ENCODE measurements at places on chromosomes 12 and 14.
A peak's percentile ranks its signal among the peaks of the same experiment; 100 is the strongest.

GRCh38 chr12:121110211-121110940 lies 22.3 kb upstream of the P2RX7 start:
- peak; percentile 78 for DNase-seq

DNA sequence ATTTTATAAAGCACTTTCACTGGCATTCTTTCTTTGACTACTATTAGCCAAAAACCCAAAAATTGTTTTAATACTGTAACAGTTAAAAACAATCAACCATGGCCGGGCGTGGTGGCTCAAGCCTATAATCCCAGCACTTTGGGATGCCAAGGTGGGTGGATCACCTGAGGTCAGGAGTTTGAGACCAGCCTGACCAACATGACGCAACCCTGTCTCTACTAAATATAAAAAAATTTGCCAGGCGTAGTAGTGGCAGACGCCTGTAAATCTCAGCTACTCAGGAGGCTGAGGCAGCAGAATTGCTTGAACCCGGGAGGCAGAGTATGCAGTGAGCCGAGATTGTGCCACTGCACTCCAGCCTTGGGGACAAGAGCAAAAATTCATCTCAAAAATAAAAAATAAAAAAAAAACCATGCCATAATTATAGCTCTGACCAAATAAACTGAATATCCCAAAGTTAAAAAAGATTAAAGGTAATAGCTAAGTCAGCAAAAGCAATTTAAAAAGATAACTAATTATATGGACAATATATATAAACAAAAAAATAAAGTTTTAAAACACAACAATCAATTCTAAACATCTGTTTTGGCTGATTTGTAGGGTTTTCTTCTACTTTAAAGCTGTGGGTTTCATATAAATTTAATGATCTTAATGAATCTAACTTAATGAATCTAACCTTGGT lies 10.0 kb downstream of the SINHCAF start:
- no peak for DNase-seq

GRCh38 chr12:107760207-107760808 lies 629 bp downstream of the PRDM4 start:
- peak; percentile 6 for DNase-seq

DNA sequence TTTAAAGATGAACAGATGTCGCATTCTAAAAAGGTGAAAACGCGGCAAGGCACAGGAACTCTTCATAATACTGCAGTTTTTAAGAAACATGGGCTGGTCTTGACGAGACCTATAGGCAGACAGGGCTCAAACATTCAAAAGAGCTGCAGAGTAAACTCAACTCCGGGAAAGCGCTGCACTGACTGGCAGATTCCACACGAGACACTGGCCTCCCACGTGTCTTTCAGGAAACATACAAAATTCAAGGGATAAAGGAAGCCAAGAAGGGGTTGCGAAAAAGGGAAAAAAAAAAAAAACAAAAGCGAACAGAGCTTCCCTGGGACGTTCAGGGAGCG lies 614 bp upstream of the ARF6 start:
- peak; percentile 84 for DNase-seq

GRCh38 chr14:71331403-71331802 lies 424.1 kb downstream of the PCNX1 start:
- peak; percentile 22 for DNase-seq

GRCh38 chr12:118299791-118300460 lies 72.8 kb downstream of the TAOK3 start:
- no peak for DNase-seq

DNA sequence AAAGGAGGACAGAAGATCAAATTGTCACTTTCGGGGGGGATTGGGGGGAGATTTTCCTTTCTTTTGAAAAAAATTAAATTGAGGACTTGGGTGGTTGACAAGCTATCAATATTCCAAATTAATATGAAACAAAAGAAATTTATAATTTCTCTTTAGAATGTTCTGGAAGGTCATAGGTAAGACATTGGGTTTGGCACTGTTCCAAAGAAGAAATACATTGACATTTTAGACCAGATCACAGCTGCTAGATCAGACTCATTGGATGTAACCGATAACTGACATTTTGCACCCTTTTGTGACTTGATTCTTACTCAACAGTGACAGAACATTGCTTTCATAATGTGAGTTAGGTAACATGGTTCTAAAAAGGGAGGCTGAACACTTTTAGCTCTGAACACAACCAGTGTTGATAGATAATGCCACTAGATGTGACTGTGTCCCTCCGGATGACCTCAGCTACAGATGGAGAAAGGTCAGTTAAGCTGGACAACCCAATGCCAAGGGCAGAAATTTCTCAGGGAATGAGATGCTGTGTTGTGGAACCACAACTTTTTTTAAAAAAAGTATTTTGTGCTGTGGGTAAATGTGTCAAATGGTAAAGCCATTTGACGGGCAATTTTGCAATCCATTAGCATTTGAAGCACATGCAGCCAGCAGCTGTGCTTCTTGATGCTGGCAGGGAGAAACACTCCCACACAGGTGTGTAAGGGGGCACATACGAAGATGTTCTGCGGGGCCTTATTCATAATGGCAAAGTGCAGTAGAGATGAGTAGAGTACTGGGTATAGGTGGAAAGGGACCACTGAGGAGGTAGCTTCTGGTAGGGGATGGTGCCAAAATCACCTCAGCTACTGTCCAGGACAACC lies 62.9 kb downstream of the RFX4 start:
- no peak for DNase-seq

GRCh38 chr12:11446372-11446771 lies 51.0 kb upstream of the PRB2 start:
- peak; percentile 15 for DNase-seq

DNA sequence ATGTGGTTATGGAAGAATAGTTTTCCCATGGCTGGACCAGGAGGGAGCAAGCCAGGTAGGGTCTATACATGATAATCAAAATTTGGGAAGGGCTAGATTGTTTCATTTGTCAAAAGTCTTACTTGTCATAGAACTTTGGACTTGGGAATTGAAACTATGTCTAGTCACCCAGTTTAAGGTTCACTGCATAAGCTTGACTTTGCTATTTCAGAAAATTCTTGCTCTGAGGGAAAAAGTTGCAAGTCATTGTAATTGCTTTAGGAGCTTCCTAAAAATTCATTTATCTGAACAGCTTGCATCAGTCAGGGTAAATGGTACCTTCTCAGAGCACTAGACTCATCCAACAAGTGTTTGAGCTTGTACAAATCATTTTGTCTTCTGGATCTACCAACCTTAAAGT lies 1194.7 kb downstream of the GALC start:
- DNase-seq, result peak; percentile 11

DNA sequence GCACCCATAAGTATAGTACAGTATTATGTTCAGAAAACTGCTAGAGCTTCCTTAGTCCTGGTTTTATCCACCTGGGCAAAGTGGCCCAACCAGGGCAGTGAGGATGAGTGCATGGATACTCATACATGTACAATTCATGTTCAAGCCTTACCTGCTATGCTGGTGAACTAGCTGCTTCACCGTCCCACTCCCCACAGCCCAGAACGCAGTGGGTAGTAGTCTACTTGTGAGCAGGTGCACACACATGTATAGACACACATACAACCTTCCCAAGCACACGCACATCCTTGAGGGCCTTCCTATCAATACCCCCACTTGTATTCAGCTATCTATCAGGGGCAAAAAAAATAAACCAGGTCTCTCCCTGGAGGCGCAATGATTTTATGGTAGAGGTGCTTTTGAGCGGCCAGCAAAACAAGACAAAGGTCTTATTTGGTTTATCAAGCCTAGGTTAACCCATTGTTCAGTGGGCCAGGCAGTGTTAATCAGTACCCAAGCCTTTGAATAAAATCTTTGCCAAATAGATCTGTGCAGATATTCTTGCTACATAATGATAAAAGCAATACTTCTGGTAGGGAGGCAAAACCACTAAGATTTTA lies 69.8 kb downstream of the ZFP36L1 start:
- DNase-seq, result no peak

- no peak for DNase-seq
Observed at GRCh38 chr12:92070054-92070863, 75.4 kb downstream of the BTG1 start.

DNA sequence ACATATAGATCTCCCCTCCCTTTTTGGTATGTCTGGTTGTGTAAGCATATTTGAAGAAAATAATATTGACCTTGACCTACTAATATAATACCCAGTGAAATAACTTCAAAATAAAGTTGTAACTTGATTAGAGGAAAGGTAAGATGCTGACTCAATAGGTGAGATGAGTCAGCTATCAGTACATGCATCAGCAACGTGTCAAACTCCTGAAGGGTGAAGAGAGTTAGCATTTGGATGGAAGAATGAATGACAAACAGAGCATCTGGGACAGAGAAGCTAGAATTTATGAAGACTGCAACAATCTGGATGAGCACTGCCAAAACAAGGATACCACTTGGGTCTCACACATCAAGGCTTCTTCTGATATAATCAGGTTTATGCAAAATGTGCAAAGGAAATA lies 74.9 kb downstream of the PPP2R5E start:
- DNase-seq, result no peak

DNA sequence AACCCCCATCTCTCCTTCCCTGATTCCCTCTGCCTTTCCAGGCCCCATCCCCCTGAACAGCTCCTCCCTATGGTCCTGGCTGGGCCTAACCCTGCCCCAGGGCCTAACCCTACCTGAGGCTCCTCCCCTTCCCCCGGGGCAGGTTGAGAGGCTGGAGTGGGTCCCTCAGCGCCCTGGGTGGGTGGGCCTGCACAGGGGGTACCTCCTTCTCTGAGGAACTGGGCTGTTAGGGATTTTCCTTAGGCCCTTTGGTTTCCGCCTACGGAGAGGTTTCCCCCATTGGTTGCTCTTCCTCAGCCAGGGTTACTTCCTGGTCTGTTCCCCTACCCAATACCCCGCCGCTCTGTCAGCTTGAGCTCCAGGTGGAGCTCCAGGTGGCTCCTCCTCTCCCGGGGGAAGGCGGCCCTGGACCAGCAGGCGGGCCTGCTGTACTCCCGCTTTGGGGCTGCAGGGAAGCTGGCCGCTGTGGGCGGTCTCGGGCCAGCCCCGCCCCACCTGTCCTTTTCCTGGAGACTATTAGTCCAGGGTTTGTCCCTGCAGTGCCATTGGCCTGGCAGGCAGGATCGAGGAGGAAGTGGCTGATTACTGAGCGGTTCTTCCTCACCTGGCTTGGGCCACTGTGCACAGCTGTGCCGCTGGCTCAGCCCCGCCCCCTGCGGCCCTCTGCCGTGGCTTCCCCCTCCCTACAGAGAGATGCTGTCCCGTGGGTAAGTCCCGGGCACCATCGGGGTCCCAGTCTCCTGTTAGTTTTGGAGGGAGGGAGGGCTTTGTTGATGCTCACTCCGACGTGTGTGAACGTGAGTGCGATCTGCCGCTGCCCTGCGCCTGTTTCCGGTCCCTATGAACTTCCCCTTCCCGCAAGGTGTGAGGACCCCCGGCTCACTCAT lies 2.5 kb downstream of the C12orf57 start:
- no peak for DNase-seq

GRCh38 chr12:110005319-110005973 lies 6.2 kb downstream of the ANKRD13A start:
- no peak for DNase-seq

DNA sequence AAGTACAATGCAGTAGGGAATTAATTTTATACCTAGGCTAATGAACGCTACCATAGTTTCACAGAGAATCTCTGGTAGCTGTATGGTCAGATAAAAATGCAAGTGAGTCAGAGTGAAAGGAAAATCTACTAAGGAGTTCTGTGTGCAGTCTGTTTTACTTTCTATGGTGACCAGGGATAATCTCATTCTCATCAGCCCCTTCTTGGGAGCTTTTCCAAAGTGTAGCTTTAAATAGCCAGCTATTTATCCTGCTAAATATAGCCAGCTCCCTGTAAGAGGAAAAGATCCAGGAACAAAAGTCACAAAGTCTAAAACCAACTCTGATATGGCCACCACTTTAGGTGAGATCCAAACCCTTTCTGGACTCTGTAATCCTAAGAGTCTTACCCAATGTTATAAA lies 75.5 kb downstream of the TMEM116 start:
- DNase-seq, result peak; percentile 20

DNA sequence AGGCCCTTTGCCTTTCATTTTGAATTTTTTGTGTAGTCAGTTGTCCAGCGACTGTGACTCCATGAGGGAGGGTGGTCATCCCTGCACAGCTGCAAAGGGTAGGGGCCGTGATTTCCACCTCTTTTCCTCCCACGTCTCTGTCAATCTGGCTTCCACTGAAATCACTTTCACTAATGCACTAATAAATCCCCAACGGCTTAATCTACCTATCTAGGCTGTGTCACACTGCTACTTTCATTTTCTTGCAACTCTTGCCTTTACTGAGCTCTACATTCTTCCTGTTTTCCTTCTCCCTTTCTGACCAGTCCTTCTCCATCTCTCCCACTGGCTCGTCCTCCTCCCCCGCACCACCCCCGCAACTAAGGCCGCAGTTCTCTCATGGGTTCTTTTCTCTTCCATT lies 212.3 kb upstream of the FOXN3 start:
- no peak for DNase-seq

GRCh38 chr14:68599896-68600610 lies 192.8 kb downstream of the ZFP36L1 start:
- no peak for DNase-seq

GRCh38 chr12:76064904-76065303 lies 19.6 kb downstream of the NAP1L1 start:
- DNase-seq, result no peak

- peak; percentile 15 for DNase-seq
Observed at GRCh38 chr12:43893670-43894069, 57.8 kb downstream of the TMEM117 start.

- DNase-seq, result peak; percentile 17
Observed at GRCh38 chr14:35879654-35880249, 53.6 kb downstream of the BRMS1L start.

- no peak for DNase-seq
Observed at GRCh38 chr12:116713527-116713926, 24.3 kb downstream of the SPRING1 start.

DNA sequence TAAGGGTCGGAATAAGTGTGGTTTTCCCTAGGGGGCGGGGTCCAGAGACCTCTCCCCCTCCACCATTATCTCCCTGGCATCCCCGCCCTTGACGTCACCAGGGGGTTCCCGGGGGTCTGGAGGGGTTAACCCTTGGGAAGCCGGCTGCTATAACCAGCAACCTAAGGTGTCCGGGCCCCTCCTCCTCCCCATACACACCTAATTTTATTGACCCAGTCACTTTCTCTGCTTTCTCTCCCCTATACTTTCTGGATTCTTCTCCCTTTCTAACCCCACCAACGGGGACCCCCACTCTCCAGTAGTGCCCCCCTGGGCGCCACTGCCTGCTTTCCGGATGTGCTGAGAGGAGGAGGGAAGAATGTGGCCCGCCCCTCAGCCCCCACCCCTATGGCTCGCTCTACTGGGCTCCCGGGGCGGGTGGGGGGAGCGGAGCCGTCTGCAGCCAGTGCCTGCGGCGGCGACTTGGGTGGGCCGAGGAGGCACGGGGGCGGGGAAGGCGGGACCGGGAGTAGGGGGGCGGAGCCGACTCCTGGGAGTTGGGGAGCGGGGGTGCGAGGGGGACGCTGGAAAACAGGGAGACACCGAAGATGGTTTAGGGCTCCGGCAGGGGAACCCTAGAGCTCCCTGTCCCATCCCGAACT lies 1.8 kb downstream of the GLI1 start:
- DNase-seq, result peak; percentile 48

- DNase-seq, result peak; percentile 25
Observed at GRCh38 chr12:91074154-91074709, 16.4 kb upstream of the KERA start.

- peak; percentile 43 for DNase-seq
Observed at GRCh38 chr12:69653703-69654102, 43.0 kb upstream of the LRRC10 start.
